ENCODE measurements at places on chromosomes 11 and 22. TPM values are rescaled to one million over a fixed set of nuclear protein-coding genes. Genes with fewer than 3 reads are reported as not detected.

- H3K27ac ChIP-seq = no peak overlapping the region
These were observed 703.1 kb downstream of the BRD1 start for GRCh38 chr22:49124608-49125007.

DNA sequence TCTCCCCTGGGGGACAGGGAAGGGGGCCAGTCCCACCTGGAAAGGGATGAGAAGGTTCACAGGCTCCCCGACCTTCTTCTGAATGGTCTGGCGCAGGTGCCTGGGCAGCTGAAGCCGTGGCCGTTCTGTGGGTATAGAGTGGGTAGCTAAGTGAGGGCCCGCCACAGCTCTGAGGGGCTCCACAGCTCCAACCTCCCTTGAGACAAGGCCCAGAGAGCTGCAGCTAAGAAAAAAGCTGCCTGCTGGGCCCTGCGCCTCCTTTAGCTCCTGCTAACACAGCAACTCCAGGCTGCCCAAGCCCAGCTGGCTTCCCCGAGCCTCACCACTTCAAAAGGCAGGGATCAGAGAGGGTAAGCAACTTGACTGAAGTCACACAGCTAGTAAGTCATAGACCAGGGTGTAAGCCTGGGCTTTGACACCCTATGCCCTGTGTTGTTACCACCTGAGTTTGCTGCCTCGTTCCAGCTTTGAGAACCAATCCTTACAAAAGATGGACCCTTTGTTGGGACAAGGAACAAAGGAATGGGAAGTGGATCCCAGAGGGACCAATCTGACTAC is 18.5 kb downstream of the MYBPC3 start:
- peaks cover 17% of the 10 kb centered on the region for H3K4me1 ChIP-seq
- DNase-seq = peak; percentile 21
- H3K27me3 ChIP-seq = no peaks in the 10 kb centered on the region
- H3K36me3 ChIP-seq = peaks cover 9% of the 10 kb centered on the region
- no peak overlapping the region for H3K27ac ChIP-seq

GRCh38 chr22:30941363-30941740 is 27.2 kb downstream of the MORC2 start:
- H3K4me3 ChIP-seq = no peak overlapping the region
- H3K4me1 ChIP-seq = no peaks in the 10 kb centered on the region
- peaks cover 80% of the 10 kb centered on the region for H3K36me3 ChIP-seq
- DNase-seq = no peak
- H3K27me3 ChIP-seq = no peaks in the 10 kb centered on the region
- H3K27ac ChIP-seq = no peak overlapping the region

DNA sequence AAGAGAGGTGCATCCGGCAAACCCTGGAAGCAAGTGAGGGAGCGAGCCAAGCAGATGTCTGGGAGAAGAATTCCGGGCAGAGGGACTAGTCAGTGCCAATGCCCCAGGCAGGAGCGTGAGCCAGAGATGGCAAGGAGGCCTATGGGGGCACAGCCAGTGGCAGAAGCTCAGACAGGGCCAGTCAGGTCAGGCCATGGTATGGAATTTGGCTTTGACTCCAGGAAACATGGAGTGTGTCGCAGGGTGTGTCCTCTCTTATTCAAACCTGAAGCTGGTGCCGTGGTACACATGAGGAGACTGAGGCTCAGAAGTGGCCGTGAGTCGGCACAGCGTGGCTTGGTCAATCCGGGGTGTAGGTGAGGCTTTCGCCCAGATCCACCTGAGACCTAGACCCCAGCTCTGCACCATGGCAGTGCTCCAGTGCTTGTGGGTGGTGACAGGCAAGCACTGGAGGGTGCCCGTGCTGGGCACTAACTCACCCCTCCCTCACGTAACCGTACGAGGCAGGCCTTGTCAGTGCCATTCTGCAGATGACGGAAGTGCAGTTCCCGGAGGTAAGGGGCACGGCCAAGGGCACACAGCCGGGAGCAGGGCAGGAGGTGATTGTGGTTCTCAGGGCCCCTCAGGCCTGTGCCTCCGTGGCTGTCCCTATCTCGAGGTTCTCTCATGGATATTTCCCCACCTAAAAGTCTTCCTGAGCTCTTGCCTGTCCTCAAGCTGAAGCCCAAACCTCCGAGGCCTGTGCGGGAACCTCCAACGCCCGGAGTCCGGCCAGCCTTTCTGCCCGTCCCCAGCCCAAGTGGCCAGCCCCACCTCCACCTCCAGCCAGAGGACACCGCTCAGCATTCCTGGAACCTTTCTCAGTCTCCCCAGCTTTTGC is 10.6 kb upstream of the SPI1 start:
- no peaks in the 10 kb centered on the region for H3K4me1 ChIP-seq
- no peak overlapping the region for H3K4me3 ChIP-seq
- peak overlapping the region; percentile 53 for H3K27ac ChIP-seq

- H3K4me3 ChIP-seq = no peak overlapping the region
- H3K27ac ChIP-seq = no peak overlapping the region
- no peak for DNase-seq
- H3K4me1 ChIP-seq = peaks cover 15% of the 10 kb centered on the region
- no peaks in the 10 kb centered on the region for H3K36me3 ChIP-seq
These were observed 70.5 kb upstream of the TNRC6B start for GRCh38 chr22:40107244-40107643.

DNA sequence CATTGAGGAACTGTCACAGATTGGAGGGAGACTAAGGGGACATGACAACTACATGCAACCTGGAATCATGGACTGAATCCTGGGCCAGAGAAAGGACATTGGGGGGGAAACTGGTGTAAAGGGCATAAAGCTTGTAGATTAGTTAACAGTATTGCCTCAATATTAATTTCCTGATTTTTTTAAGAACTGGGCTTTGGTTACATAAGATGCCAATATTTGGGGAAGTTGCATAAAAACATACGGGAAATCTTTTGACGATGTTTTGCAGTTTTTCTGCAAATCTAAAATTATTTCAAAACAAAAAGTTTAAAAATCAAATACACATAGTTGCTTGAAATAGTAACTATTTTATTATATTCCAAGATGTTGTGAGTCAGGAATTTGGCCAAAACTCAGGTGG is 2.9 kb upstream of the FOLR3 start:
- no peaks in the 10 kb centered on the region for H3K4me1 ChIP-seq
- H3K36me3 ChIP-seq = no peaks in the 10 kb centered on the region
- no peak for DNase-seq
- peaks cover 13% of the 10 kb centered on the region for H3K27me3 ChIP-seq
- H3K4me3 ChIP-seq = no peak overlapping the region
- no peak overlapping the region for H3K27ac ChIP-seq

- DNase-seq = no peak
- H3K27me3 ChIP-seq = no peaks in the 10 kb centered on the region
- no peak overlapping the region for H3K27ac ChIP-seq
These were observed 217.9 kb downstream of the TMEM135 start for GRCh38 chr11:87255589-87255988.

DNA sequence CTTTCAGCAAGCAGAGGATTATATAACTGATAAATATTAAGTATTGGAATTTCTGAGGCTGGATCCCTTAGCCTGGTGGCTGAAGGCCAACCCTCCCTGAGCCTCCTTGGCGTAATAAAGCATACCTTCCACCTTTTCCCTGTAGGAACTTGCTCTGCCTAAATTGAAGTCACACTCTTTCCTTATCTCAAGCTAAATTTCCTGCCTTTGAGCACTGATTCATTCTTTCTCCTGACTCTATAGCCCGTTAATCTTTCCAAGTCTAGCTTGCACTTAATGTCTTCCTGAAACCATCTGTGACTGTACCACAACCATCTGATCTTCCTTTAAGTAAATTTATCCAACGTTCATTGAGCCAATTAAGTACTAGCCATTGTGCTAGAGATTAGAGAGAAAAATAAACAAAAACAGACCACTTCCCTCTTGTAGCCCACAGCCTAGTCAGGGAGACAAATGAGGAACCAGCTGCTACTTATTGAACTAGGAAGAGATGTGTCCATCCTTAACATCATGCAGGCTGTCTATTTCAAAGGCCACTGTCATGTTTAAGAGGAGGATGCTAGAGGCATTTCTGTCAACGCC is 62.9 kb downstream of the GRK3 start:
- no peaks in the 10 kb centered on the region for H3K36me3 ChIP-seq
- no peaks in the 10 kb centered on the region for H3K27me3 ChIP-seq
- H3K27ac ChIP-seq = no peak overlapping the region
- H3K4me3 ChIP-seq = no peak overlapping the region
- H3K4me1 ChIP-seq = peaks cover 49% of the 10 kb centered on the region
- DNase-seq = no peak

DNA sequence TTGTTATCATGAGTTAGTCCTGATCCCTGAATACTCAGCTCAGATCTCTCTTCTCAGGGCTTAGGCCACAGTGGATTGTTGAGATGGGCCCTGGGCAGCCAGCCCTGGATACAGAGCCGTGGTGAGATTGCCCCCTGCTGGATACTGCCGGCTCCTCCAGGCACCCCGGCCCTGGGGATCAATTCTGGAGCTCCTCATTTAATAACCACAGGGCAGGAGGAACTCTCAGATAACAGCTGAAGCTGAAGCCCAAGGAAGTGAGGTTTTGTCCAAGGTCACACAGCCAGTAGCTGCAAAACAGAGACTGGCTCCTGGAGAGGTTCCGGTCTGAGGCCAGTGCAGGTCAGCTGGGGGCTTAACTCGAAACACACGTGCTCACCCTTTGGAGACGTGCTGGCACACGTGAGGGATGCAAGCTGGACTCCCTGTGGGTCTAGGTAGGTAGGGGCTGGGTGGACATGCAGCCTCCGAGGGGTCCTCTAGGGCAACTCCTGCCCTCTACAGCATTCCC is 16.0 kb downstream of the USH1C start:
- H3K27me3 ChIP-seq = no peaks in the 10 kb centered on the region
- no peak for DNase-seq
- no peaks in the 10 kb centered on the region for H3K36me3 ChIP-seq
- H3K4me1 ChIP-seq = no peaks in the 10 kb centered on the region
- H3K27ac ChIP-seq = no peak overlapping the region
- H3K4me3 ChIP-seq = no peak overlapping the region

Gene A4GALT
- total RNA-seq = 1.3 TPM

- H3K4me1 ChIP-seq = peaks cover 28% of the 10 kb centered on the region
- no peak overlapping the region for H3K4me3 ChIP-seq
- no peaks in the 10 kb centered on the region for H3K27me3 ChIP-seq
- H3K27ac ChIP-seq = no peak overlapping the region
These were observed 27.8 kb downstream of the ETS1 start for GRCh38 chr11:128559496-128560103.

- no peak overlapping the region for H3K27ac ChIP-seq
- H3K4me1 ChIP-seq = peaks cover 28% of the 10 kb centered on the region
- DNase-seq = no peak
- no peaks in the 10 kb centered on the region for H3K36me3 ChIP-seq
- H3K4me3 ChIP-seq = peak overlapping the region; percentile 92
These were observed 159.9 kb upstream of the GRK3 start for GRCh38 chr22:25404556-25404927.

GRCh38 chr11:70810133-70810532 is 411.8 kb downstream of the CTTN start:
- no peak for DNase-seq
- H3K4me1 ChIP-seq = no peaks in the 10 kb centered on the region
- H3K27me3 ChIP-seq = no peaks in the 10 kb centered on the region
- H3K27ac ChIP-seq = no peak overlapping the region
- no peaks in the 10 kb centered on the region for H3K36me3 ChIP-seq

Gene FERMT3
- total RNA-seq = 74.5 TPM

GRCh38 chr11:123045101-123045500 is 16.8 kb downstream of the HSPA8 start:
- no peaks in the 10 kb centered on the region for H3K27me3 ChIP-seq
- no peak overlapping the region for H3K27ac ChIP-seq
- H3K4me3 ChIP-seq = no peak overlapping the region
- no peaks in the 10 kb centered on the region for H3K36me3 ChIP-seq
- no peak for DNase-seq

Gene SCO2
- 3.5 TPM for total RNA-seq

Gene NPAT
- 16.9 TPM for total RNA-seq

- no peaks in the 10 kb centered on the region for H3K36me3 ChIP-seq
- no peak overlapping the region for H3K4me3 ChIP-seq
- no peaks in the 10 kb centered on the region for H3K27me3 ChIP-seq
- DNase-seq = no peak
- no peak overlapping the region for H3K27ac ChIP-seq
These were observed 66.5 kb upstream of the AMPD3 start for GRCh38 chr11:10388574-10388973.

DNA sequence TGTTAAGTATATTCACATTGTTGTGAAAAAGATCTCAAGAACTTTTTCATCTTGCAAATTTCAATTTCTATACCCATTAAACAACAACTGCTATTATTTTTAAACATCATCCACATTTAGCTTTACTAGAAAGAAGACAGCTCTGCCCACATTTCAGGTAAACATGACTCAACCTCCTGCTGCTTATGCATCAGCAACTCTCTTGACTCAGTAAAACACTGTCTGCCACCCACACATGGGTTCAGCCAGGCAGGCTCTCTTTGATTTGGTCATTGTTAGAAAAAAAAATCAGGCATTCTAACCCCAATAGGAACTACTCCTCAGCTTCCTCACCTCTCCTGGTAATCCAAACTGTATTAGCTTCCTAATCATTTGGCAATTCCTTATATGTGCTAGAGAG is 5.1 kb upstream of the ENDOD1 start:
- H3K27me3 ChIP-seq = no peaks in the 10 kb centered on the region
- DNase-seq = no peak
- H3K4me1 ChIP-seq = peaks cover 25% of the 10 kb centered on the region
- no peak overlapping the region for H3K4me3 ChIP-seq
- no peaks in the 10 kb centered on the region for H3K36me3 ChIP-seq

Gene CRY2
- total RNA-seq = 9.9 TPM

- H3K27ac ChIP-seq = no peak overlapping the region
- H3K4me3 ChIP-seq = no peak overlapping the region
- H3K27me3 ChIP-seq = no peaks in the 10 kb centered on the region
- H3K4me1 ChIP-seq = peaks cover 3% of the 10 kb centered on the region
These were observed 23.8 kb upstream of the C11orf96 start for GRCh38 chr11:43918662-43919061.

DNA sequence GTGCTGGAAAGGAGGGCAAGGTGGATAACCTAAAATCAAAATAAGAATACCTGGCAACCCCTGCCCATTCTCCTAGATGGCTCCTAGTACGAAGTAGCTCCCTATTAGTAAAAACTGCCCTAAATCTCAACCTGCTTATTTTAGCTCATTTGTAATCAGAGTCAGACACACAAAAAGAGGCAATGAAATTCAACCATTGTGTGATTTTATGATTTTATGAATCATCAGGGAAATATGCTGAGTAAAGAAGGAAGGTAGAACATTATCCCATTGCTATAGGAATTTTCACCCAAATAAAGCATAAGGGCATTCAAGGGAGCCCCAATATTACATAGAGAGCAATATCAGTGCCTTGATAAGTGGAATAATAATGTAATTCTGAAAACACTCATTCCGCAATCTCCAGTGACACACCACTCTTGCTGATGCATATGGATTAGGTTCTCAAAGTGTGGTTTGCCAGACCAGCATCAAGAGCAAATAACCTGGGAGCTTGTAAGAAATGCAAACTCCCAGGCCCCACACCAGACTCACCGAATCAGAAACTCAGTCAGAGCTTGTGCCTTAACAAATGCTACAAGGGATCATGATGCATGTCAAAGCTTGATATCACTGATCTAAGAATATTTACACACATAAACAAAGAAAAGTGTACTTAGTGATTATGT is 789.6 kb downstream of the DLG2 start:
- H3K27me3 ChIP-seq = no peaks in the 10 kb centered on the region
- H3K27ac ChIP-seq = no peak overlapping the region
- no peak for DNase-seq
- H3K4me3 ChIP-seq = no peak overlapping the region

- no peaks in the 10 kb centered on the region for H3K4me1 ChIP-seq
- no peaks in the 10 kb centered on the region for H3K36me3 ChIP-seq
- no peaks in the 10 kb centered on the region for H3K27me3 ChIP-seq
These were observed 655.7 kb upstream of the KIRREL3 start for GRCh38 chr11:127656116-127656836.

Data from thymus (tissue), 14 donors.